Left lobe of liver (tissue), 2 donors: ENCODE measurements at places on chromosomes 13 and 19. TPM values are rescaled to one million over a fixed set of nuclear protein-coding genes. Genes with fewer than 3 reads are reported as not detected.

GRCh38 chr13:39468306-39468705 is 134.7 kb downstream of the LHFPL6 start:
- no peak for DNase-seq

FIZ1 gene
- total RNA-seq = 6.7 TPM

ZNF431 gene
- total RNA-seq = 0.70 TPM

CGB3 gene
- not detected for total RNA-seq

SGTA gene
- total RNA-seq = 25.7 TPM

ZNF547 gene
- total RNA-seq = 0.78 TPM

TBCB gene
- 33.5 TPM for total RNA-seq
